ENCODE measurements at places on chromosomes 2 and 18. TPM values are rescaled to one million over a fixed set of nuclear protein-coding genes. Genes with fewer than 3 reads are reported as not detected.

XDH gene
- 0.05 TPM for total RNA-seq

CABYR gene
- 2.9 TPM for total RNA-seq

NEB gene
- 1.3 TPM for total RNA-seq

CABLES1 gene
- total RNA-seq: 21.9 TPM

GIGYF2 gene
- 56.2 TPM for total RNA-seq

TMEM247 gene
- not detected for total RNA-seq

DNA sequence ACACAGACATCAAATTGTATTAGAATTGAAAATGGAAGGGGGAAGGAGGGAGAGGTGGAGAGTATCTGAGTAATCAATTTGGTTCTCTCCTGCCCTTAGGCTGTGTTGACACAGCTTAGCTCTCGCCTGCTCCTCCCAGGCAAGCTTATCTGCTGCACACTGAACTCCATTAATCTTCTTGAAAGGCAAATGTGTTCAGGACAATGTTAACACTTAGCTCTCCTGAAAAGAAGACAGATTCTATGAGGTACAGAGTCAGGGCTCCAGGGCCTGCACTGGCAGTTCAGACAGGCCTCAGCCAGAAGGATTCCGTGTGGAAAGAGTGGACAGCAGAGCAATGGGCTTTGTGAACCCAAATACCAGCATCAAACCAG, 430.0 kb upstream of the TNP1 start:
- DNase-seq: no peak

GRCh38 chr2:39567507-39567906, 98.2 kb upstream of the TMEM178A start:
- DNase-seq: no peak

- no peak for DNase-seq
Observed at GRCh38 chr2:220106065-220106464, 478.6 kb downstream of the SLC4A3 start.

DNA sequence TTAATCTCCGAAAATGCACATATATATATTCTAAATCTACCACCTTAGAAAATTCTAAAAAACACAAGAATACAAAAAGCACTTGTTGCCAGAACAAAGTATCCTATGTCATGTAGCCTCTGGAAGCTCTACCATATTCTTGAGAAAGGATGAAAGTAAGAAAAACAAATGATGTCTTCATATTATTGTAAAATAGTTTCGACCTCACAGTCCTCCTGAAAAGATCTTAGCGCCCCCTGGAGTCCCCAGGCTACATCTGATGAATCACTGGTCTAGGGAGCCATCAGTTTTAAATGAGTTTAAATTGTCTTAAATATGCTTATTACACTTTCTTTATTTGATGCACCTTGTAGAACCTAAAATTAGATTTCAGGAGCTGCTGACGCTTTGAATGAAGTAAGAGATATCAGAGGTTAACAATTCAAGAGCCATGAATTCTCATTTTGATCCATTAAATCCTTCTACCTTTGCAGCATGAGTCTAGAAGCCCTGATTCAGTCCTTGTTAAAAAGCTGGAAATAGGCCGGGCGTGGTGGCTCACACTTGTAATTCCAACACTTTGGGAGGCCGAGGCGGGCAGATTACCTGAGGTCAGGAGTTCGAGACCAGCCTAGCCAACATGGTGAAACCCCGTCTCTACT, 138.8 kb downstream of the MCFD2 start:
- DNase-seq: no peak

DNA sequence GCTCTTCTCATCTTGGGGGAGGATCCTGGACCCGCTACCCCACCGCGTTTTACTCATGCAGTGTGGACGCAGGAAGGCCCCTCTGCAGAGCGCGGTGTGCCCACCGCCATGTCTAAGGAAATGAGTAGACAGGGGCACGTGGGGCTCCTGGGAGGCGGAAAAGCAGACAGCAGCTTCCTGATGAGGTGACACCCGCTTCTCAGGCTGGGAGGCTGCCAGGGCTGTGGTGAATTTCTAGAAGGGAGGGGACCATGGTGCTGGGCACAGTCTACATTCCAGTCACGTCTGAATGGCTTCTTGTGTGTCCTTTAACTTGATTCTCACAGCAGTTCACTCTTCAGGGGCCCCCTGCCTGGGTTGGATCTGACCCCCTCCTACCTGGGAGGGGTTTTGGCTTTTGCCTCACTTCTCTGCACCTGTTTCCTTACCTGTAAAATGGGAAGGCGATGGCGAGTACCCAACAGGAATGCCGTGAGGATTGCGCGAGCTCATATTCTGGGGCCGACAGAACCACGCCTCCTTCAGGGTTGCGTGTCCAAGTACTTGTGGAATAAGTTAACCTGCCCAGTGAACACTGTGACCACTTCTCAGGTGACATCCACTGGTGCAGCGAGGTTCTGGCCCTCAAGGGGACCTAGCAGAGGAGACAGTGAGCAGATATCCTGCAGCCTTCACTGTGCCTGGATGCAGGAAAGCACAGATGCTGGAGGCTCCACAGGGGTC, 32.3 kb upstream of the MBP start:
- DNase-seq: no peak

DNA sequence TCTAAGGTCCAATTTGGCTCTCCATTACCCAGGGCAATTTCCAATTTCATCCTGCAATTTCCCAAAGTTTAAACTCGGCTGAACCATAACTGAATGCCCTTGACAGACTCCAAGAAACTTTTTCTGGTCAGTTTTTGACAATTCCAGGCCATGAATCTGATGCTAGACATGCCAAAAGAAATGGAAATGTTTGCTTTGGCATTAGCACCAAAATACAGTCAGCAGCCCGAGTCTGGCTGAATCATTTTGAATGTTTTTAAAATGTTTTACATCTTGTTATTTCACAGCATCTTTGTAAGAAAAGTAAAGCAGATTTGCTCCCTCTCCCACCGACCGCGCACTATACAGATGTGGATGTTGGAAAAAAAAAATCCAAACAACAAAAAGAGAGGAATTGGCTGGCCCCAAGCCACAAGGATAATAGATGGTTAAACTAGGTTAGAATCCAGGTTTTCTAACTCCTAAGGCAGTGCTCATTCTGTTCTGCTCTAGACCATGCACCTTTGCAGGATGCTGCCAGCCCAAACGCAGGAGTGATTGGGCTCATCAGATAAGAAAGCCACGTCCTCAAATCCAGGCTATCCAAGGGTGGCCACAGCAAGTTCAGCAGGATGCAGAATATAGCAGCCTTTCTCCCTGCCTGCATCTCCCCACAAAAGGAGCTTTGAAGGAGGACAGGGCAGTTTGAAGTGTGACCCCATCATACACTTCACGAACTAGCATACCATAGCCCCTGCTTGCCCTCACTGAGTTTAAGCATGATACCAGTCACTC, 167.5 kb downstream of the ALK start:
- DNase-seq: no peak

DNA sequence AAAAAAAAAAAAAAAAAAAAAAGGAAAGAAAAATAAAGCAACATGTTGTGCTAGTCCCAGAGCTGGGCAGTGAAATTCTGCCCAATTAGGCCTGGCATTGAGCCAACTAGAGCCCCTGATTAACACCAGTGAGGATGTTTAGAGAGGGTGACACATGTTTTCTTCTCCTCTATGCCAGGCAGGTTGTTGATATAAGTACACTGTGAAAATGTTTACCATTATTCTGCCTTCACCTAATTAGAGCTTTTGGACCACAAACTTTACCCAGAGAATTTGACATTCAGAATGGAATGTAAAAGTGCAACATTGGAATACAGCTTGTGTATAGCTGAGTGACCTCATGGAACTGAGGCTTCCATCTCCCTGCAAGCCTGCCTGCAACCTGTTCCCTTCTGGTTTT, 95.9 kb upstream of the MSH2 start:
- DNase-seq: no peak

DNA sequence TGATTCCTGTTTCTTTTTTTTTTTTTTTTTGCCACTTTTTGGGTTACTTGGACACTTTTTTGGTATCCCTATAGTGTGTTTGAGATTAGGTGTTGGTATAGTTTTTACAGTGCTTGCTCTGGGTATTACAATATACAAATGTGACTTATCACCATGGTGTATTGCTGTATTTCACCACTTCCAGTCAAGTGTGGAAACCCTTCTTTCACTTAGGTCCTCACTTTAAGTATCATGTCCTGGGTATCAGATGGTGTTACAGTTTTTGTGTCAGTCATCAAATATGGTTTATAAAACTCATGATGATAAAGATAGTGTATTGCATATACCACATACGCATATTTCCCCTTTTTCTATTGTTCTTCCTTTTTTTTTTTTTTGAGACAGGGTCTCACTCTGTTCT, 1.8 kb downstream of the ATP9B start:
- no peak for DNase-seq

- no peak for DNase-seq
Observed at GRCh38 chr2:178268435-178268834, 74.1 kb downstream of the OSBPL6 start.

- DNase-seq: no peak
Observed at GRCh38 chr2:168528469-168528868, 72.4 kb downstream of the CERS6 start.

DNA sequence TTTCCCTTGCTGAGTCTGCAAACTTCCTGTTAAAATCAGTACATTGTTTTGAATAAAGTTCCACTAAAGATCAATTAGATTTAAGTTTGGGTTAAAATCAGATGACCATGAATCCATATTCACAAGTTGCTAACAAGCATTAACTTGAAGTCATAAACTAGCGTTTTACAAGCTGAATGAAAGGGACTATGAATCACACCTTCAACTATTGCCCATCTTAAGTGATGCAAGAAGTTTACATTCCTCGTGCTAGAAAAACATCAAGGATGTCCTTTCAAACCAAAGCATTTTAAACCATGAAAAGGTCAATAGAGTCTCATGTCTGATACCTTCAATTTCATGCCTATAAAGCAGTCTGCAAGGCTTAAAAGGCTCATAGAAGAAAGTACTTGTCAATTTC, 257.2 kb upstream of the SYT4 start:
- no peak for DNase-seq

DNA sequence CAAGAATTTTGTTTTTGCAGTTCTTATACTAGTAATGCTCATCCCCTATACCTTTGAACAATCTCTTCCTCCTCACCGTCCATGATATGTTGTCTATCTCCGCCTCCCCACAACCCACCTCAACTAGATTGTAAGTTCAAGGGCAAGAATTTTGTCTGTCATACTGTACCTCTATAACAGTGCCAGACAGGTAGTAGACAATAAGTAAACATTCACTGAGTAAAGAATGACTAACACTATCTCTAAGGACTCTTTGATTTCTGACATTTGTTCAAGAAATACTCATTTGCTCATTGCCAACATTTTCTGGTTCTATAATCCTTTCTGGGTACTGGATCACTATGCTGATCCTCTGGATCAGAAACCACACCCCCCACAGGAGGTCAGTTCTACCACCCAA, 82.4 kb downstream of the EXOC6B start:
- DNase-seq: no peak

DNA sequence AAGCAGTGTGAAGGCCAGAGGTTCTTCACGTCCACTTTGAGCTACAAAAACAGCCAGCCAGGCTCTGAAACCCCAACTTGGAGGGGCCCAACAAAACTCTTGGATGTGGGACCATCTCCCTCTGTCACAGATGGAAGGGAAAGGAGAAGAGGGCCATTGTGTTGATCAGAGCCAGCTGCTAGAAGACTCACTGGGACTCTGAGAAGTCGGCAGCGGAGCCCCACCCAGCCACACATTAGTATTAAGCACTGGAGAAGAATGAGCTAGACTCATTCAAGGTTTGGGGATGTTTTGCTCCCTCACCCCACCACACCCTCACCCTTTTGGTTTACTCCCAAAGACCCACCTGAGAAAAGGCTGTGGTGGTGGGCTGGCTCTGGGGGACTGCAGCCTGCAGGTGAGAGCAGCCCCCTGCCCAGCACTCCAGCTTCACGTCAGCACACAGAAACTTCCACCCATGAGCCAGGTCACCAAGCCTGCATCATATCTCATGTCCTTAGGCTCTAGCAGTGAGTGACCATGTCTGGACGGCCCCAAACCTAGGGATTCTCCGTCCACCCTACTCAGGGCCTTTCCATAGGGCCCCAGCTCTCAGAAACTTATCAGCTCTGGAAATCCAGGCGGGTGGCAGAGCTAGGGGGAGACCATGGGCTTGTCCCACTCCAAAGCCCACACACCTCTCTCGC, 12.6 kb downstream of the TEX51 start:
- peak; percentile 30 for DNase-seq

DNA sequence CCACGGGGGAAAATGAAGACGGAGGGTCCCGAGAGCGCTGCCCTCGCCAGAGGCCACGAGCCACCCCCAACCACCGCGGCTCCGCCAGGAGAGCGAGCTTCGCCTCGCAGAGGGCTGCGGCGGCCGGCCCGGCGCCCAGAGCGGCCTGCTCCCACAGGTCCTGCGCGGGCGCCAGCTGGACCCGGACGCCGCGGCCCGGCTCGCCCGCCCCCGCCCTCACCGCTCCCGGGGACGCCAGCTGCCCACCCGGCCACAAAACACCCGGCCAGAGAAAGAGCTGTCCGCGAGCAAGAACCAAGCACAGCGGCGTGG, 709 bp downstream of the PTPN2 start:
- DNase-seq: no peak

DNA sequence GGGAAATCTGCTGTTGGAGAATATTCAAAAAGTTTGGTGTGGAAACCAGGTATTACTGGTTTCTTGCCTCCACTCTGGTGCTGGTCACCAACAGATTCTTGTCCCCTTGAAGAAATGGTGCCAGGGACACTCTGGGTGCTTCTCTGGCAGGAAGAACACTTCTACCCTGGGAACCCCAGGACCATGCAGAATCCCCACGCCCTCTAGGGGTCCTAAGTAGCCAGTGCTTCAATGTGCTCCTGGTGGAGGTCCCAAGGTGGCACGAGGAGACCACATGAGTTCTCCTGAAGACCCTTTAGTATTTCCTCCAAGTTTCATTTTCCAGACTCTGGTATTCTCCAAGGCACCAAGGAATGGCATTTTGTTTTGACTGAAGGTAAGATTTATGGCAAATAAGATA, 380.6 kb downstream of the TSN start:
- DNase-seq: no peak

GRCh38 chr2:142140434-142140845, 9.6 kb upstream of the LRP1B start:
- DNase-seq: peak; percentile 39

- DNase-seq: no peak
Observed at GRCh38 chr18:62576845-62577512, 54.2 kb downstream of the ZCCHC2 start.

GRCh38 chr2:108324531-108325255, 36.0 kb downstream of the SULT1C2 start:
- no peak for DNase-seq

DNA sequence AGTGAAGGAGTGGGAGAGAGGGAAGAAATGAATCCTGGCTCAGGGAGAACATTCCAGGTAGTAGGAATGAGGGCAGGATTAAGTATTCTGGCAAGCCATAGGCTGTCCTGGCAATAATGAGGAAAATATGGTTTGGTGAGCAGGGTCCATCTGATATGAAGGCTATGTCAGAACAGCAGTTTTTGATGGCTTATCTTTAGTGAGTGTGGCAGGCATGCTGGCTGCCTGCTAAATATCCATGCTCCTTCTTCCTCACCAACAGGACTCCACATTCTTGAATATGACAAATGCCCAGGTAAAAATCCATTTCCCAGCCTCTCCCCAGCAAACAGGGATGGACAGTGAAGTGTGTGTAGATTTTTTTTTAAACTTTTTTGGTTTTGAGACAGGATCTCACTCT, 13.2 kb upstream of the CTIF start:
- DNase-seq: no peak

- no peak for DNase-seq
Observed at GRCh38 chr2:237159006-237159911, 73.6 kb downstream of the COPS8 start.

- no peak for DNase-seq
Observed at GRCh38 chr2:212421556-212422334, 116.9 kb downstream of the ERBB4 start.
